Breast epithelium (tissue), 4 donors: ENCODE measurements at places on chromosomes 4 and X.

GRCh38 chr4:135365065-135365464, 1163.5 kb upstream of the PABPC4L start:
- no peak for DNase-seq
- no peak overlapping the region for H3K4me3 ChIP-seq
- H3K4me1 ChIP-seq, result no peaks in the 10 kb centered on the region
- H3K36me3 ChIP-seq, result no peaks in the 10 kb centered on the region
- H3K27me3 ChIP-seq, result no peaks in the 10 kb centered on the region

GRCh38 chr4:148004228-148004857, 272.5 kb downstream of the ARHGAP10 start:
- H3K27ac ChIP-seq, result no peak overlapping the region
- H3K4me3 ChIP-seq, result no peak overlapping the region
- H3K36me3 ChIP-seq, result no peaks in the 10 kb centered on the region

DNA sequence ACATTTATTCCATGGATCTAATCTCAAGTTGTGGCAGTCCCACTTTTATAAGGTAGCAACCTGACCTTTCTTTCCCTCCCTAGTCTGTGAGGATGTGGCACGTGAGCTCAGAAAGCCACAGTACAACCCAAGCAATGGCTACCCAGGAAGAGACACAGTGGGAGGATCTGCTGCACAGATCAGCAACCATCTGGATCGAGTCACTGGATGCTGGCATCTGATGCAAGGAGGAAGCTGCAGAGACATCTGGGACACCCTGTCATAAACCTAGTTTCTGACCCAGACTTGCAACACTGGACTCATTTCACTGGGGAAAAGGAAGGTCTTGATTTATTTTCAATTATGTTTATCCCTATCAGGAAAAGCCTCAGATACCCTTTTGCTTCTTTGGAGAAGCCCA, 327.1 kb downstream of the PAPSS1 start:
- H3K36me3 ChIP-seq, result no peaks in the 10 kb centered on the region
- no peaks in the 10 kb centered on the region for H3K27me3 ChIP-seq
- DNase-seq, result no peak
- H3K4me1 ChIP-seq, result no peaks in the 10 kb centered on the region
- no peak overlapping the region for H3K27ac ChIP-seq

DNA sequence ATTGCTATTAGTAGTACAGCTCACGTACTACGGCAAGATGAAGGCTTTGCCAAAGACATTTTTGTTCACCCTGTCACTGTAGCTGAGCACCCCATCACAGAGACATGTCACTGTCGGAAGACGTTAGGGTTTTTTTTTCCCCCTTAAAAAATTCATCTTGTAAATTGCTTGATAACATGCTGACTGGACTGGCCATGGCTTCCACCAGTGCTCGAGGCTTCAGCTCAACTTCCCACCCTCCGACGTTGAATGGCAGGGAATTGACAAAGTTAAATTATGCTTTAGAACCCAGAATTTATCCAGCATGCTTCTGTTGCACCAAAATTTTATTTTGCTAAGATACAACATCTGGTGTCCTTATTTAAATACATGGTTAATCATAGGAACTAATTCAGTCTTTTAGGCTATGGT, 707 bp upstream of the OTUD4 start:
- peak overlapping the region; percentile 96 for H3K27ac ChIP-seq
- H3K4me3 ChIP-seq, result peak overlapping the region; percentile 66
- H3K27me3 ChIP-seq, result no peaks in the 10 kb centered on the region
- no peak for DNase-seq
- H3K4me1 ChIP-seq, result no peaks in the 10 kb centered on the region

DNA sequence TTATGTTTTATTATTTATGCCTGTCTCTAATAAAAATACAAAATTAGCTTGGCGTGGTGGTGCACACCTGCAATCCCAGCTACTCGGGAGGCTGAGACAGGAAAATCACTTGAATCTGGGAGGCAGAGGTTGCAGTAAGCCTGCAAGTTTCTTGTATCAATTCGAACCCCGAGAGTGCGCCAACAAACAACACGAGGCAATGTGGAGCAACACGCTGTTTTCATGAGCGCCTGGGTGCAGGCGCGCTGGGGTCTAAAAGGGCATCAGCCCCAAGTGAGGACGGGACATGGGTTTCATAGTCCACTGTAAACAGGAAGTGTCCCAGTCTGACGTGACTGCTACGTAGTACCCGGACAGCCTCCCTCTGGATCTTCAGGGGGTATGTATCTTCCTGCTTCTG, 1634.6 kb upstream of the AGA start:
- no peaks in the 10 kb centered on the region for H3K36me3 ChIP-seq
- DNase-seq, result no peak
- H3K4me1 ChIP-seq, result no peaks in the 10 kb centered on the region
- H3K27me3 ChIP-seq, result no peaks in the 10 kb centered on the region

- no peaks in the 10 kb centered on the region for H3K27me3 ChIP-seq
- H3K4me3 ChIP-seq, result no peak overlapping the region
- no peak overlapping the region for H3K27ac ChIP-seq
- DNase-seq, result no peak
- no peaks in the 10 kb centered on the region for H3K4me1 ChIP-seq
Measured at GRCh38 chrX:26613956-26614355, 398.0 kb downstream of the MAGEB5 start.

- DNase-seq, result no peak
- no peaks in the 10 kb centered on the region for H3K36me3 ChIP-seq
- no peak overlapping the region for H3K4me3 ChIP-seq
- H3K27ac ChIP-seq, result no peak overlapping the region
Measured at GRCh38 chr4:98253499-98253898, 7.7 kb upstream of the RAP1GDS1 start.

- H3K36me3 ChIP-seq, result no peaks in the 10 kb centered on the region
- H3K4me1 ChIP-seq, result no peaks in the 10 kb centered on the region
- H3K27me3 ChIP-seq, result no peaks in the 10 kb centered on the region
- DNase-seq, result no peak
- peak overlapping the region; percentile 94 for H3K4me3 ChIP-seq
Measured at GRCh38 chr4:98994474-98995182, 893 bp upstream of the METAP1 start.

DNA sequence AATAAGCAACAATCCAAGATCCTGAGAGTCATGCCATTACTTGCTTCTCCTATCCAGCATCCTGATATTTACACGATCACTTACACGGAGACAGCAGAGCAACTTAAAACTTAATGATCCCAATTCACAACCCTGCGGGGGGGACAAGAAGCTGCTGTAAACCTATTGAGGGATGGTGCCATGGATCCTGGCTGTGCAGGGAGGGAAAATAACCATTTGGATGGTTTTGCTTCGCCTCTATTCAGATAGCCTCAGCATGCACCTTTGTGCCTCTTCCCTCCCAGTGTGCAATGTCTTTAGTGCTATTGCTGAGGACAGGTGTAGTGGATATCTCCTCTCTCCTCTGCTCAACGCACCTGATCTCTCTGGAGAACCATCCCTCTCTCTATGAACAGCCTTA, 89.7 kb upstream of the PPARGC1A start:
- DNase-seq, result no peak
- H3K27me3 ChIP-seq, result no peaks in the 10 kb centered on the region
- no peak overlapping the region for H3K27ac ChIP-seq
- no peaks in the 10 kb centered on the region for H3K4me1 ChIP-seq
- H3K36me3 ChIP-seq, result no peaks in the 10 kb centered on the region

- no peak for DNase-seq
- no peaks in the 10 kb centered on the region for H3K27me3 ChIP-seq
- no peaks in the 10 kb centered on the region for H3K4me1 ChIP-seq
- no peak overlapping the region for H3K27ac ChIP-seq
- no peak overlapping the region for H3K4me3 ChIP-seq
- H3K36me3 ChIP-seq, result no peaks in the 10 kb centered on the region
Measured at GRCh38 chr4:86523333-86523732, 70.8 kb upstream of the PTPN13 start.

DNA sequence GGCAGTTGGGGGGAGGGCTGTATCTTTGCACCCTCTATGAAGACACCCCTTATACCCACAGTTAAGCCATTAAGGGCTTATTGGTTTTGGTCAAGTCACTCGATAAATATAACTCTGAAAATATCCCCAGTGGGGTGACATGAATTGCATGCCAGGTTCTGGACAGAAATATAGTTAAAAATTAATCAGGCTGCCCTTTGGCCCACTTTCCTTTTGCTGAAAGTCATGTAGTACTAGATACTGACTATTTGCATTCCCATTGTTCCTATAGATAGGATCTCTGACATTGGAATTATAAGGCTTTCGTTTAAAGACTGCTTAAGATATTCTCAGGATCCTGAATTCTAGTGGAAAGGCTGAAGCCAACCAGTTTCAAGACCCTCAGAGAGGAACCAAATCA, 43.5 kb upstream of the LAMP2 start:
- H3K36me3 ChIP-seq, result no peaks in the 10 kb centered on the region
- no peak overlapping the region for H3K4me3 ChIP-seq
- H3K27me3 ChIP-seq, result peaks cover 5% of the 10 kb centered on the region
- DNase-seq, result no peak

GRCh38 chr4:139764182-139764581, 98.6 kb downstream of the MGST2 start:
- H3K4me3 ChIP-seq, result no peak overlapping the region
- no peaks in the 10 kb centered on the region for H3K4me1 ChIP-seq
- no peak overlapping the region for H3K27ac ChIP-seq

DNA sequence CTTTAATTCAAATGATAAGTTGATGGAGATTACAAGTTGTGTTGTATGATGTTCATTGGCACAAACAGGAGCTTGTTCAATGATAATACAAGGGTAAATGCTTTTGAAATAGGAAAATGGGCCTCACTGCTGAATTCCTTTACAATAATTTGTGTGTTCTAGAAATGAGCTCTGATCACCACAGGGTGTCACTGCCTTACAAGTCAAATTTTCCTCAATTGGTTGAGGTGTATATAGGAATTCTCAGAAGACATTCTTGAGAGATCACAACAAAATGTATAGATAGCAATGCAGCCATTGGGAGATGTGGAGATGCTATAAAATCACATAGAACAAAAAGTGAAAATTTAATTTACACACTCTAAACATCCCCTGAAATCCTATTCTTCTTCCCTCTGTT, 49.6 kb downstream of the KLF8 start:
- DNase-seq, result no peak
- no peak overlapping the region for H3K4me3 ChIP-seq
- no peaks in the 10 kb centered on the region for H3K4me1 ChIP-seq
- no peaks in the 10 kb centered on the region for H3K36me3 ChIP-seq
- H3K27me3 ChIP-seq, result peaks cover 39% of the 10 kb centered on the region

- no peaks in the 10 kb centered on the region for H3K36me3 ChIP-seq
- no peak overlapping the region for H3K4me3 ChIP-seq
- DNase-seq, result no peak
- H3K4me1 ChIP-seq, result no peaks in the 10 kb centered on the region
Measured at GRCh38 chrX:135649029-135649428, 64.4 kb upstream of the CT45A1 start.

DNA sequence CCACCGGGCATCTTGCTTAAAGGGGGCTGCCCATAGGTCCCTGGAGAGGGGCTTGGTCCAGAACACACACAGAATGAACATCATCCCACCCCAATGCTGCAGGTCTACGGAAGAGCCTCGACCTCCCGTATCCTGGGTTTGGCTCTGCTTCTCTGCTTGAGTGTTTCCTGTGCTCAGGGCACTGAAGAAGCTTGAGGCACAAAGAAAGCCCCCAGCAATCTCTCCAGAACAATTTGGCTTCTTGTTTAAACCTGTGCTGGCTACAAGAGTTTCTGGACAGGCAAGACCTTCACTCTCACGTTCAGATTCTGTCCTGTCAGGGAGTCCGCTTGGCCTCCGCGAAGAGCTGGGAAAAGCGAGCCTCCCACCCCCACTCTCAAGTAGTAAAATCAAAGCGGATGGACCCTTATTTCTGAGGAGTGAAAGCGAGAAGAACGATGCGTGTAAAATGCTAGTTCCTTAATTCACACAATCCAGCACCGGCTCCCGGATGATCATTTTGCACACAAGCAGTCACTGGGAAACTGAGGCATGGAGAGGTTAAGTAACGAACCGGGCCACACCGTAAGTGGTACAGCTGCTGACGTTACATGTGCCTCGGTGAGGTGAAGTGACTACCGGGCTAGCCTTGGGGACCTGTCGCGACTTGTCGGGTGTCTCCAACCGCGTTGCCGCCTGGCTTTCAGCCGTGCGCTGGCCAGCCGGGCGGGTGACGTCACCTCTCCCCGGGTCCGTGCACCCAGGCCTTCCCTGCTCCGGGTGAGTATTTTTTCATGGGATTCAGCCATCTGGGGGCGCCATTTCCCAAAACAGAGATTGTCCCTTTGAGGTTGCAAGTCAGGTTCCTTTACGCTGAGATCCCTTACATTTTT, 3.1 kb upstream of the SFRP2 start:
- H3K27me3 ChIP-seq, result peaks cover 56% of the 10 kb centered on the region
- H3K4me1 ChIP-seq, result peaks cover 4% of the 10 kb centered on the region
- H3K27ac ChIP-seq, result peak overlapping the region; percentile 87
- no peak for DNase-seq
- H3K4me3 ChIP-seq, result no peak overlapping the region

GRCh38 chr4:189870511-189871234, 70.0 kb upstream of the FRG1 start:
- DNase-seq, result no peak
- no peaks in the 10 kb centered on the region for H3K27me3 ChIP-seq
- H3K4me3 ChIP-seq, result no peak overlapping the region
- no peaks in the 10 kb centered on the region for H3K36me3 ChIP-seq
- no peak overlapping the region for H3K27ac ChIP-seq

GRCh38 chrX:19670854-19671620, 155.7 kb upstream of the MAP3K15 start:
- no peaks in the 10 kb centered on the region for H3K4me1 ChIP-seq
- no peak overlapping the region for H3K4me3 ChIP-seq
- peak overlapping the region; percentile 45 for H3K27ac ChIP-seq
- peak; percentile 22 for DNase-seq
- H3K27me3 ChIP-seq, result peaks cover 10% of the 10 kb centered on the region
- H3K36me3 ChIP-seq, result no peaks in the 10 kb centered on the region

DNA sequence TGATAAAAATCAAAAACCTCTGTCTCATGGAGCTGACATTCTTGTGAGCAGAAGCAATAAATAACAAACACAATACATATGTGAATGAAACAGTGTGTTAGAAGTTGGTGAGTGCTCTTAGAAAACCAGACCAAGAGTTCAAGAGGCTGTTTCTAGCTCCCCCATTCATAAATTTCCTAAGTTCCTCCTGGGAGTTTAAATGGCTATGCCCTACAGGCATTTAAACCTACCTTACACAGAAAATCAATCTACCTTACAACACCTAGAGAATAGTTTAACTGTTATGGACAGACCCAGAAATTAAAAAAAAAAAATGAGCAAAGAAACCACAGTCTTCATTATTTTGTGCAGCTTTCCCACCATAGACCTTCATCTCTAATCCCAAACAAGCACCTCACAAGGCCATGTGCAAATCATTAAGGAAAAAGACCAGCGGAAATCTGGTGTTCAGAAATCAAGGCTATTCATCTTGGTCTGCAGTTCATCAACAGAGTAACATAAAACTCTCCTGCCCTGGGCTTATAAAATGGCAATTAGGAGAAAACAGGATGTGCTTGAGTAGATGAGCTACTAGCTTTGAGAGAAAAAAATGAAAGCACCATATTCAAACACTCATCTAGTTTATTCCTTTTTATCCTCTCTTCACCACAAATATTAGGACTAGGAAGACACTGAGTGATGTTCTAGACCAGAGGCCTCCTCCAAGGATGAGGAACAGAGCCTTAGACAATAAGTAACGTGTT, 147.2 kb downstream of the SHROOM3 start:
- DNase-seq, result no peak
- H3K4me3 ChIP-seq, result no peak overlapping the region
- H3K4me1 ChIP-seq, result no peaks in the 10 kb centered on the region
- H3K27ac ChIP-seq, result no peak overlapping the region
- no peaks in the 10 kb centered on the region for H3K36me3 ChIP-seq

GRCh38 chr4:185232370-185232769, 23.0 kb downstream of the SNX25 start:
- H3K36me3 ChIP-seq, result no peaks in the 10 kb centered on the region
- H3K27me3 ChIP-seq, result no peaks in the 10 kb centered on the region
- no peak overlapping the region for H3K27ac ChIP-seq
- H3K4me3 ChIP-seq, result no peak overlapping the region
- H3K4me1 ChIP-seq, result no peaks in the 10 kb centered on the region
